ENCODE measurements at places on chromosomes 13 and 19.

DNA sequence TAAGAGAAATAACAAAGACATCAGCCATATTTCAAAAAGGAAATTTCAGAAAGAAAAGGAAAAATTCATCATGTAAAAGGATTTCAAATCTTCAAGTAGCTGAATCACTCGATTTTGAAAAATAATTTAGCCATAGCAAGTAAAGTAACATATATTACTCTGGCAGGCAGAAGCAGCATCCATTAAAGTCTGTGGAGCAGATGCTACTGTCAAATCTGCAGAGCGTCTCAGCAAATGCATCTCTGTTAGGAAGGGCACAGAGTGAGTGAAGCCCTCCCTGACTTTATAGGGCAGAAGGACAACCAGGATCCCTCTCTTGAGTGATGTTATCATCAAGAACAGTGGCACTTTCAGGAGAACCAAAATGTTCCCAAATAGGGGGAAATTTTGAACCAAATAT, 445.5 kb downstream of the EFNB2 start:
- no peak for DNase-seq

GRCh38 chr13:66313413-66313812, 916.7 kb downstream of the PCDH9 start:
- no peak for DNase-seq

DNA sequence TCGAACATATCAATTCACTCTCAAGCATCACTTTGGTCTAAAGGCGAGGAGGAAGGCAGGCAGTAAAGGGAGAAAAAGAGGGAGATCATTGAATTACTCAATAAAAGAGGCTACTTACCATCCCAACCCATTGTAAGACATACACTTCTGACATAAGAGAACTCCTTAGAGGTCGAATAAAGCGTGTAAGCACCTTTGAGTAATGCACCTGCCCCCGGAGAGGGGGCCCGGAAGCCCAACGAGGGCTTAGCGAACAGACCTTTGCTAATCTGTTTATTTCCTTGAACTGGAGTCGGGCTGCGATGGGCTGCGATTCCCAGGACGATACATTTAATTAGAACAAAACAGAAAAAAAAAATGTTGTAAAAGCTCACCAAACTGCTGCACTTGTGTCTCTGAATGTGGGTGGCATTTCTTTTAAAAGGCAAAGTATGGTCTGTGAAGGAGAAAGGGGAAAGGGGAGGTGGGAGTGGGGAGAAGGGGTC, 3.0 kb downstream of the ZC3H4 start:
- DNase-seq, result peak; percentile 43

DNA sequence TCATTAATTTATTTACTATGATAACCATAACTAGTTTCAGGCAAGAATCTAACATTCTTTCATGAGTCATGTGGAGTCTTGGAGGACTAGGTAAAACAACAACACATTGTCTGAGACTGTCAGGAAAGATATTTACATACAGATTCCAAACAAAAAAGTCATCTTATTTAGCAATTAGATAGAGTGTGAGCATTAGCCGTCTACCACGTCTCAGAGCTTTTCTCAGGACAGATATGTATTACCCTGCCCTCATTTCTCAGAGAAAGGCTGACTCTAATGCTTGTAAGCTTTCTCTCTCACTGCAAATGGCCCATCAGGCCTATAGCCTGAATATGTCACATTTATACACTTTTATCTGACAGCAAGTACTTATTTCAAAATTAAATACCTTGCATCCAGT, 312.1 kb upstream of the PCDH20 start:
- no peak for DNase-seq
